Choroid plexus epithelial cell (primary cell): ENCODE measurements at places on chromosomes 12 and 14.

DNA sequence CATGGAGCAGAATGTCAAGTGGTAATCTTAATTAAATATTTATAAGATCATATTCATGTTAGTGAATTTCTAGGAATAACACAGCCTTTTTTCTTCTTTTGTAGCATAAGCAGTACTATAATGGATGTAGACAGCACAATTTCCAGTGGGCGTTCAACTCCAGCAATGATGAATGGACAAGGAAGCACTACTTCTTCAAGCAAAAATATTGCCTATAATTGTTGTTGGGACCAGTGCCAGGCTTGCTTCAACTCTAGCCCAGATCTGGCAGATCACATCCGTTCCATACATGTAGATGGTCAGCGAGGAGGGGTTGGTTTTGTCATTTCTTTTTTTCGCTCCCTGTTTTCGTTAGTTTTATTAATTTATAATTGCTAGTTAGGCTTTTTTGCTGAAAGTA, 23.1 kb downstream of the AEBP2 start:
- DNase-seq = peak; percentile 31

GRCh38 chr12:106303202-106303820, 778 bp downstream of the TCP11L2 start:
- DNase-seq = peak; percentile 85

GRCh38 chr14:28742171-28742846, 24.3 kb upstream of the FOXG1 start:
- no peak for DNase-seq

DNA sequence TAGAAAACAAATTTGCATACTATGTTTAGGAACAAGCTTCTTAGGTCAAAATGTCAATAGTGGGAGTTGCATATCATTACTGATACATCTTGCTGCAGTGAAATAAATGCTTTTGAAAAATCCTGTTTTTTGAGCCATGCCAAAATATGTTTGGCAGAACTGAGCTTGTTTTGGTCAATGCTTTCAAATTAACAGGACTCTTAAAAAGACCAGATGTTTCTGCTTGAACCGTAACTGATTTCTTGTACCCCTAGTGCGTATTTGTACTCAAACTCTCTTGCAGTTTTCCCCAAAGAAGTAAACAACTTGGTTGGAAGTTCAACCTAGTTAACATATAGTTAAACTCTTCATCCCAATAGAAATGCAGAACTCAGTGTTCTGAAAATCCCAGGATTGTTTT, 3.4 kb downstream of the TRHDE start:
- DNase-seq = no peak

DNA sequence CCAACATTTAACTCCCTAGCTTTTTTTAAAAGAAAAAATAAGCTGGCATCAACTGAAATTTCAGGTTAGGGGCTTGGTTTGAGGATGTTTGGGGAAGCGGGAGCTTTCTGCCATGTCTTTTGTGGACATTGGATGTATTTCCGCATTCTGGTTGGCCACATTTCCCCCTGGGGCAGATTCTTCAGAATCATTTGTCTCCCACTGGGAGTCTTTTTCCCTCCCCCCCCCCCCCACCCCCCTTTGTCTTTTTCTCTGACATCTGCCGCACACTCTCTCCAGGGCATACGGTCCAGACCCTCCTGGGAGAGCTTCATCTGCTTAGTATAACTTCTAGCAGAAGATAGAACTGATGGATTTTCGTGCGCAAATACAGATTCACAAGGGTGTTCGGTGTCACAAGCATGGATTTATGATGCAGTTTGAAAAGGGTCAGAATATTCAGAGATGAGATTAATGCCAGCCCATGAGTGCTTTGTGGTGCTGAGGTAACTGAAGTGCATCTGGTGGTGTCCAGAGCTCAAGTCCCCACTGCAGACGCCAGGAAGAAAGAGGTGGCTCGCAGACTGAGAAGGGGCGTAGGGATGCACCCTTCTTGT, 40.2 kb downstream of the ETV6 start:
- no peak for DNase-seq

DNA sequence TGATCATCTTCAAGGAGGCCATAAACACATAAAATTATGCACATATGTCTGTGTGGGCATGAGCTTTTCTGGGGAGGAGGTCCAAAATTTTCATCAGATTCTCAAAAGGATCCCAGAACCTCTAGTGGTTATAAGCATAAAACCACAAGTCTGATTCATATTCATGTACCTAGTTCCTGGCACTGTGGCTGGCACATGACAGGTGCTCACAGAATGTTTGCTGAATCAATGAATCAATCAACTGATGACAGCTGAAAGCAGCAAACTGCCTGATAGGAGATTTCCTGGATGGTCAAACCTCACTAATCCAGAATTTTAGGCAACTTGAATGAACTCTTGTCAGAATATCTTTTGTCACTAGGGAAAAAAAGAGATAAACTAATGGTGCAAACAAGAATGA, 13.5 kb upstream of the CMKLR1 start:
- no peak for DNase-seq

GRCh38 chr12:65926119-65926908, 102.0 kb downstream of the HMGA2 start:
- no peak for DNase-seq

DNA sequence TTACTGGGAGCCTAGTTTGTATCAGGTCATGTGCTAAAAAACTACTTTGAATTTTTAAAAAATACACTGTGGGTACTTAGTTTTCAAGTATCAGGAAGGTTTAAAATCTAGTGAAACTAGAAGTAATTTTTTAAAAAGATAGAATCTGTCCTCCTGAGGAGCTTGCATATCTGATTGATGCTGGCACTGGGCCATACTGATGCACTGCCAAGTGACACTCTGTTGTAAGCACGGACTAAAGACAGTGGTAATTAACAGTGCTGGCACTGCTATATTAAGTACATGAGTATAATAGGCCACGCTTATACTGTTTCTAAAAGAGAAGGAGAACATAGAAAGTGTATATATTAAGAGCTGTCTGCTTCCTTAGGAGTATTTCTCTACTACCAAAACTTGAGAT, 10.0 kb upstream of the TBC1D30 start:
- no peak for DNase-seq

DNA sequence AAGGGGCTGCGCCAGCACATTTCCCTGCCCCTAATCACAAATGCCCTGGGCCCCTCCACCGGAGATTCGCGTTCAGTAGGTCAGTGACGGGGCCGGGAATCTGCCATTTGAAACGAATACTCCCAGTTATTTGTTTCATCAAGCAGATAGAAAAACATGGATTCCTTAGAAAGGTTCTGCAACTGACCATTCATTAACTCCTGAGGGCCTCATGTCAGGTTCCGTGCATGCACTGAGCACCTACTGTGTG, 25.6 kb upstream of the UBC start:
- no peak for DNase-seq

DNA sequence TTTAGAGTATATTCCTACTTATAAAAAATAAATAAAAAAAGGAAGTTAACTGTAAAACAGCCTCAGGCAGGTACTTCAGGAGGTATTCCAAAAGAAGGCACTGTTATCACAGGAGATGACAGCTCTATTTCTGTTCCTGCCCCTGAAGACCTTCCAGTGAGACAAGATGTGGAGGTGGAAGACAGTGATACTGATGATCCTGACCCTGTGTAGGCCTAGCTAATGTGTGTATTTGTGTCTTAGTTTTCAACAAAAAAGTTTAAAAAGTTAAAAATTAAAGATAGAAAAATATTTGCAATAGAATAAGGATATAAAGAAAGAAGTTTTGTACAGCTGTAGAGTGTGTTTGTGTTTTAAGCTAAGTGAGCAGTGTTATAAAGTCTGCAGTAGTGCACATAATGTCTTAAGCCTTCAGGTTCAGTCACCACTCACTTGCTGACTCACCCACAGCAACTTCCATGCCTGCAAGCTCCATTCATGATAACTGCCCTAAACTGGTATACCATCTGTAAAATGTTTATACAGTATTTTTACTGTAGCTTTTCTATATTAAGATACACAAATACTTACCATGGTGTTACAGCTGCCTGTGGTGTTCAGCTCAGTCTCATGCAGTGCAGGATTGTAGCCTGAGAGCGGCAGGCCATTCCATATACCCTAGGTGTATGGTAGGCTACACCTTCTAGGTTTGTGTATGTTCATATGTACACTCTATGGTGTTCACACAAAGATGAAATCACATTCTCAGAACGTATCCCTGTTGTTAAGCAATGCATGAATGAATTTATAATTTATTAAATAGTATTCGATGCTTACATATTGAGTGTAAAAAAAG, 121.1 kb downstream of the ANO6 start:
- DNase-seq = peak; percentile 94

GRCh38 chr12:111349101-111349747, 19.7 kb downstream of the PHETA1 start:
- no peak for DNase-seq

GRCh38 chr14:103143506-103143905, 20.2 kb downstream of the TNFAIP2 start:
- DNase-seq = peak; percentile 23

- peak; percentile 60 for DNase-seq
Observed at GRCh38 chr12:66662729-66663128, 16.1 kb downstream of the GRIP1 start.

- DNase-seq = no peak
Observed at GRCh38 chr12:104276273-104277131, 27.0 kb upstream of the EID3 start.

DNA sequence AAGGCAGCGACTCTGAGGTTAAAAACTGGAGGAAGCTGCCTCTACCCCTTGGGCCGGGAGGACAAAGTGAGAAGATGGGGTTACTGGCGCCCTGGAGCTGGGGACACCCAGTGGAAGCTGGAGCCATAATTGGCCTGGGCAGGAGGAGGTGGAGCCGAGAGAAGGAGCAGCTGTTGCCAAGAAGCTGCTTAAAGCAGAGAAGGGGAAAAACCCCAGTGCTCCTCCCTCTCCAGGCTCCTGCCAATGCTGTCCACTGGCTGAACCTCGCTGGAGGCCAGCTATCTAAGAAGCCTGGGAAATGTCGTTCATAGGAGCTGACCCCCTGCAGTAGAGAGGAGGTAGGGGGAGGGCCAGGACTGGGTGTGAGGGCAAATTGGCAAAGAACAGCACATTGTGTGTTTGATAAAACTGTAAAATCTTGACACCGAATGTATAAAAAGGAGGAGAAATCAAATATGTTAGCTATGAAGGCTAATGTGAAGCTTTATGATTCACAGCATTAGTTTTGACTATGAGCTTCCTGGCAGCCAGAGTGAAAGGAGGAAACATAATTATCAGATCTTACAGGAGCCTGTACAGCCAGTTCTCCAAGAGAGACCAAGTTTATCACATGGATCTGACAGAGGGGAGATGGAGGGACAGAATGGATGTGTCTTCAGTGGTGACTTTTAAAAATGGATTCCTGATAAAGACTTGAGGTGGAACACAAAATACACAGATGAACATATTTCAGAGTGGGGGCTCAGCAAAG, 9.5 kb downstream of the HHIPL1 start:
- peak; percentile 79 for DNase-seq

DNA sequence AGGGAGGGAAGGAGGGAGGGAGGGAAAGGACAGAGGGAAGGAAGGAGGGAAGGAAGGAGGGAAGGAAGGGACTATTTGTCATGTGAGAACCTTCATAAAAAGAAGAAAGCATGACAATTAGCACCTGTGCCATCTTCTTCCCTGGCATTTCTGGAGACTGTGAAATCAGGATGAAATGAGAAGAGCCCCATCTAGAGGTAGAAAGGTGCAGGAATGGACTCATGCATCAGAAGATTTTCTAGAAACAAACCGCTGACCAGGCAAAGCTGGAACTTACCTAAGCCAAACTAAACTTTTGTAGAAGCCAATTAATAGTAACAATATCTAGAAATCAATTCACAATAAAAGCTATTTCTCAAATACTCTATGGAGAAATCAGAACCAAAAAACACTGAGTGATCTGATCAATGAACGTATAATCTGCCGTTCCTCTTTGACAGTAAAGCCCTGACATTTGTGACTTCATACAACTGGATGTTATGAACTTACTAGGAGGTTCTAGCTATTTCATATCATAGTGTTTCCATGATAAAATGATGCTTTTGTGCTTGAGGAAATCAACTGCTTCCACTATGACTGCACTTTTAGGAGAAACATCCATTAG, 24.4 kb upstream of the CRACR2A start:
- peak; percentile 74 for DNase-seq

DNA sequence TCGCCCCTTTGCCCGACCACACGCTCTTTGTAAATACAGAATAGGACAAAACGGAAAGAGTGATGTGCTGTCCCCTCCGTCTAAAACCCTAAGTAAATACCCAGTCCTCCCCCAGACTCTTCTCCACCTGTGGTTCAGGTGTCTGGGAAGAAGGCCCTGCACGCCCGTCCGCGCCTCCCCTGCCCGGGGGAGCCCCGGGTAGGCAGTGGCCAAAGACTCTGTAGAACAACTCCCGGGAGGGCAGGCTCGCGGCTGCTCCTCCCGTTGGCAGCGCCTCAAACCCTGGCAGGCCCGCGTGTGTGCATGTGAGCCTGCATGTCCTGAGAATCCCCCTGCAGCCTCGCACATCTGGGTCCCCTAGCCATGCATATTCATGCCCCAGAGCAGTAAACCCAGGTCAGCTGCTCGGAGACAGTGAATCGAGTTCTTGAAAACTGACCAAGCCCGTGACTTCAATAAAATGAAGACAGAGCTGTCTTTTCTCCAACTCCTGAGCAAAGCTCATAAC, 165.8 kb downstream of the MON2 start:
- peak; percentile 27 for DNase-seq

- DNase-seq = peak; percentile 66
Observed at GRCh38 chr12:100539202-100539601, 34.3 kb upstream of the GAS2L3 start.

DNA sequence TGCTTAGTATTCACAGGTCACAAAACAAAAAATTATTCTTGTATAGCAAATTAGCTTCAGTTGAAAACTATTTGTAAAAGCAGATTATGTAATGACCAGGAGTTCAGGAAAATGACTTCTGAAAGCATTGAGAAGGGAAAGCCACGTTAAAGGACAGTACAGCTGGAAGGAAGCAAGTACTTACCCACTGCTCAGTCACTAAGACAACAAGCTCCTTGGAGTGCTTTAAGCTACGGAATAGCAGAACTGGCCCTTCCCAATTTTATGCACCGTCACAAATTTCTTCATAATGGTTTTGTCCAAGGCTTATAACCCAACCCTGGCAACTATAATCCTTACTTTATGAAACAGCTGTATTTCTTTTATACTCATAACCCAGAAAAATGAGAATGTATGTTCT, 13.0 kb upstream of the SNAPC1 start:
- peak; percentile 60 for DNase-seq

- DNase-seq = no peak
Observed at GRCh38 chr14:66377574-66377973, 108.6 kb upstream of the CCDC196 start.

DNA sequence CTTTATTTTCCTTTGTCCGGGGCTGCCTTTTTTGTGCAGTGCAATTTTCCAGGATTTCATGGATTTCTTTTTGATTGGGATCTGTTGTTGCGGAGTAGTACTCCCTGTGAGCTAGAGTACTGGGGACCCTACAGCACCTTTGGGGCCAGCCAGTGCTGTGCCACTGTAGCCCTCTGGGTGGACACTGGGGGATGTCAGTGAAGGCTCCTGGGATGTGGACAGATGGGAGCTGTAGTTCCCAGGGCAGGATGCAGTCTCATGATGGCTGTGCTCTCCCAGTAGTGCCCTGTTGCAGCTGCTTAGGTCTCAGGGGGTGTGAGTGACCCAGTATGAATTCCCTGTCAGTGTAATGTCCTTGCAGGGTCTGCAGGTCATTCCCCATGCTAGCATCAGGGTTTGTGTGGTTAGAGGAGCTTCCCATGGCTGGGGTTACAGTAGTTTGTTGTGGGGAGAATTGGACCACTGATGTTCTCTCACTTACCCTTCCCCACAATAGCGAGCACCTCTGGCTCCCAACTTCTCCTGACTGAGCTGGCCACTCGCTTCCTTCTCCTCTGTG, 72.2 kb downstream of the BRMS1L start:
- no peak for DNase-seq

- no peak for DNase-seq
Observed at GRCh38 chr14:77645520-77646230, 29.2 kb upstream of the SPTLC2 start.
